Naive thymus-derived CD4-positive, alpha-beta T cell (primary cell): ENCODE measurements at places on chromosomes 2 and 18. TPM values are rescaled to one million over a fixed set of nuclear protein-coding genes. Genes with fewer than 3 reads are reported as not detected.

- peak; percentile 3 for DNase-seq
These were observed 5.3 kb downstream of the GLI2 start for GRCh38 chr2:120740765-120741524.

GRCh38 chr18:50231621-50232020 lies 34.7 kb downstream of the CFAP53 start:
- no peak for DNase-seq

DNA sequence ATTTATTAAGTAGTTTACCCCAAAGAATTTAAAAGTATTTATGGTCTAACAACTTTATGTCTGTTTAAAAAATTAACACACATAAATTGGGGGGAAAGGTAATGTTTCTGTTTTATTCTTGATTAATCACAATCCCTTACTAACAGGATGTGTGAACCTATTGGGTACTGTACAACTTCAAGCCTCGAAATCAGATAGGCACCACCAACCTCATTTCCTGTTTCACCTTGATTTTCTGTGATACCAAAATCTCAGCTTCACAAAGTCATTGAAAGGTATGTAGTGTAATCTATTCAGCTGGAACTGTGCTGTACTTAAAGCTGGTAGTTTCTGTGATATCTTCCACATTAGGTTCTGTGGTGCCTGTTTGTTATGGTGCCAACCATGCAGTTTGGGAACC lies 4.0 kb downstream of the RNMT start:
- DNase-seq = peak; percentile 21

- DNase-seq = no peak
These were observed 63.5 kb upstream of the TTN start for GRCh38 chr2:178870703-178871102.

GRCh38 chr2:23711979-23712755 lies 214.8 kb downstream of the ATAD2B start:
- DNase-seq = no peak

- no peak for DNase-seq
These were observed 216.3 kb downstream of the C1D start for GRCh38 chr2:67846370-67847070.

DNA sequence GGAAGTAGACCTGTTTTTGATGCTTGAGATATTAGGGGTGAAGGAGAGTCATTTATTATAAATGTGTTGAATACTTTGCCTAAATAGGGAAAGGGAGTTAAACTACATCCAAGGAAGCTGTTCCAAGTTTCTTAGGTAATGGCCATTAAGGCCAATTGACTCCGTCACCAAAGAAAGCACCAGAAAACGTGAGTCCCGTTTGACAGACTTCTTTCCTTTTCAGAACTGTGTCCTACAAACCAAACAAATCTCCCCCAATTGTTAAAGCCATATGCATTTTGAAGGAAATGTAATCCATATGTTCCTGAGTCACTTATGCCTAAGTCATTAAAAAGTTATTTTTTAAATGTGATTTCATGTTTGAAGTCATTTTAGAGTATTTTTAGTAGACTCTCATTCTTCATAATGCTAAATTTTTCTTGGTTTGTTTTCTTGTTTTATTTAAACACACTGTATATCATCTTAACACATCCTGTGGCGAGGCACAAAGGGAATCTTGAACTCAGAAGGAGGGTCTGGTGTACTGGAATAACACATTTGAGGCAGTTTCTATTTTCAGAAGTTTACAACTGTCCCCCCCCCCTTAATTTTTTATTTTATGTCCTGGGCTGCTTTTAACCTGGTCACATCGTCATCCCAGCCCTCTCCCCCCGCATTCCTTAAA lies 133.7 kb downstream of the RHBDD1 start:
- DNase-seq = no peak

DNA sequence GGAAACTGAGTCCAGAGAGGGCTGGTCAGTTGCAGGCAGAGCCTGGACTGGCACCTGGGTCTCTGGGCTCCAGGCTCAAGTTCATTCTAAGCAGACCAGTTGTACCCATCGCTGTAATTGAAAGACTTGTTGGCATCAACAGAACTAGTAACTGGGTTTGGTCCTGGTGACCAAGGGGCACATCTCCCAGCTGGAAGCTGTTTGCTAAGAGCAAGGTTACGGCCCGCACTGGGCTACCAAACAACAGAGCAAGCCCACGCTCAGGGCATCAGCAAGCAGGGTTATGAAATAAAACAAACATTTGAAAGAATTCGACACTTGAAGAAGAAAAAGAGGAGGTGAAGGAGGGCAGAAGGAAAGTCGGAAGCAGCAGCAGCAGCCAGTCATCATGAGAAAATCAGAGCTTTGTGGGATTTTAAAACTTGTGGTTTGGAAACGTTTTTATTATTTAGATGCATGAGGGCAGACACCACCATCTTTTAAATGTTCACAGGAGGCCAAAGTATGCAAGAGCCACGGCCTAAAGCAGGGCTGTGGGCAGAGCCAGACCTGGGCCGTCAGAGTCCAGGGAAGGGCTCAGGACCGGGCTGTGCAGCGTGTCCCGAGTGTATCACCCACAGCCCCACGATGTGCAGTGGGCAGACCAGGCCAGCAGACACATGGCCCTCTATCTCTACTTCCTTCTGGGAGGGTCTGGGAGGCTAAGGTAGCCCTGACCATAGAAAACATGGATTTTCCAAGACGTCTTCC lies 220.3 kb downstream of the BCL2 start:
- no peak for DNase-seq

DNA sequence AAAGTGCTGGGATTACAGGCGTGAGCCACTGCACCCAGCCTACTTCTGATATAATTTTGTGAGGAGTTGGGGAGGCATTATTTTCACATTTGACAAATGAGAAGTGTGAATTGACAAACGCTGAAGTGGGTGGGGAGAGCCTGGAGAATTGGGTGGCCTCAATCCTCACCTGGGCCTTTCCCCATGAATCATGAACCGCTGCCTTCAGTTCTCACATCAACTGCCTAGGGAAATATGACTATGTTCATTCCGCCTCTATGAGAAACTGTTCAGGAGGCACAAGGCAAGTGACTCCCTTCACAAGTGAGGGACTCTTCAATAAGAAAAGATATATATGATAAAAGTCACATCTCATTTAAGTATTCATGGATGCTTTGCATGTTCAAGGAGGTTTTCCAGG lies 96.6 kb upstream of the RND3 start:
- no peak for DNase-seq

GRCh38 chr2:231975001-231975400 lies 13.5 kb downstream of the DIS3L2 start:
- DNase-seq = no peak

DNA sequence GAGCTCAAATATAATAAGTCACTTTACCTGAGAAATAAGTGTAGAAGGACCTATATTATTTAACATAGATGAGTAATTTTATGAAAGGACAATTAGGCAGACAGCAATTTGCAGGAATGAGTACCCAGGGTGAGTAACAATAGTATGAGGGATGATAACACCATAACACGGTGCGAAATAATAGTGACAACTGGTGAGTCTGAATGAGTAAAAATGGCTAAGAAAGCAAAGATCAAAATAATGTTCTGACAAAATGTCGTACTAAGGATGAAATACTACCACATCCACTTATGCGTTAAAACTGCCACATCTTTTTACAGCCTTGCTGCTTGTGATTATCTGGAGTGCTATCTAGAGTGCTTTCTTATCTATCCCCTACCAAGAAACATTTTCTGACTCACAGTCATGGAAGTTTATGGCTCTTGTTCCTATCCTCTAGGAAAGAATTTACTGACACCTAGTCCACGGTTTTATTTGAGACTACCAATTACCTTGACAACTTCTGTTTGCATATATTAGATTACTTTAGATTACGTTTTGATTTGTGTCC lies 929.7 kb downstream of the LRP1B start:
- DNase-seq = no peak

DNA sequence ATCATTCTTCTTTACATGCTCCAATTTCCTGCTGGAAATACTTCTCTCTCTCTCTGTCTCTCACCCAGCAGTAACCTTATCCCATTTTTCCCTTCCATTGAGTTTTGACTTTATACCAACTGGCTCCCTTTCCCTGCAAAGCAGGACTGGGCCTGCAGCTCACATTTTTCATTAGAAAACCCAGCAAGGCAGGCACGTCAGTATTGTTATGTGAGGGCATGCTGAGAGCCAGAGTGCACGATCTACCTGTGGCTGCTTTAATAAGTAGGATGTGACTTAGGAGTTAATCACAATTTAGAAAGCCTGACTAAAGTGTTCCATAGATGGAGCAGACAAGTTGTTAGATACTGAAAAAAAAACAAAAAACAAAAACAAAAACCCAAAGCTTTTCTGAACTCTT lies 5.2 kb upstream of the NDUFV2 start:
- no peak for DNase-seq

DNA sequence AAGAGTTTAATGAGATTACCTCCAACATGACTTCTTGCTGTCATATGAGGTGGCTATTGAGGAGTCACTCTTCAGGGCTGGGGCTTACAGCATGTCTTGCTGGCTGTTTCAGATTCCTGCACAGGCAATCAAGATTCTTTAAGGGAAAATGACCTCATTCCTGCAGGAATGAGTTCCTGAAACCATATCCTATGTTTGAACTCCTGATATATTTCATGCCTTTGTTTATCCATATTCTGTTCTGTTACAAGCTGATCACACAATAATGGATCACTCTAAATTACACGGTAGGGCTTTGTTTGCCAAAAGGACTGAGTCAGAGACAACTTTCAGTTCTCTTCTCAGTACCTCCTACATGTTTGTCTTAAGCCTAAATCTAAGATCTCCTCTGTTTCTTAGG lies 879.8 kb upstream of the PIK3C3 start:
- no peak for DNase-seq

DNA sequence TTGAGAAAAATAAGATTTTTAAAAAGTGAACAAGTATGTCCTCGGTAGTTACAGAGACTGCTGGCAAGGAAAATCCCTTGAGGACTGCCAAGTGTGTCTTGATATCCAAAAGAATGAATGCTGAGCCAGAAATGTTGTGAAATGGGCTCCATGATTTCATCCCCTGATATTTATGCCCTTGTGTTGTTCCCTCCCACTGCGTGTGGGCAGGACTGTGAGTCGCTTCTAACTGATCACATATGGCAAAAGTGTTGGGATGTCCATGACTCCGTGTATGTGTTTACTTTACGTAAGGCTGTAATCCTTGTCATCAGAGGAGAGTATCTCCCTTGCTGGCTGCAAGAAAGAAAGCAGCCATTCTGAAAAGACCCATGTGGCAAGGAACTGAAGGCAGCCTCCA lies 285.1 kb downstream of the SS18 start:
- no peak for DNase-seq

DNA sequence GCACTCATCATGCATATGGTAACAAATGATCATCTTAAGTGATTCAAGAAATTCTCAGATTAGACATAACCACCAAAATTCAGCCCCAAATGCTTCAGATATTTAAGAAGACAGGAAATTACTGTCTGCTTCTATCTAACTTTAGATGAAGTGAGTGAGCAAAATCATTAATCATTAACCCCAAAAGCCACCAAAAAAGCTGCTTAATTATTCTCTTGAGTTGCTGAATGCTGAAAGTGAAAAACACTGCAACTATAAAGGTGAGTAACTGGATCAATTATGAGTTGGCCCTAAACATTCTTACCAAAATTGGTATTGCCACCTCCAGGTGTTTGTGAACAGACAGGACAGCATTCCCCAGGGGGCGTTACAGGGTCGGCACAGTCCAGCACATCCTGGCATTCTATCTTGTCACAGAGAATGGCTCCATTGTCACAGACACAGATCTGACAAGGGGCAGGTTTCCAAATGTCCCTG lies 69.6 kb downstream of the COL5A2 start:
- no peak for DNase-seq

DNA sequence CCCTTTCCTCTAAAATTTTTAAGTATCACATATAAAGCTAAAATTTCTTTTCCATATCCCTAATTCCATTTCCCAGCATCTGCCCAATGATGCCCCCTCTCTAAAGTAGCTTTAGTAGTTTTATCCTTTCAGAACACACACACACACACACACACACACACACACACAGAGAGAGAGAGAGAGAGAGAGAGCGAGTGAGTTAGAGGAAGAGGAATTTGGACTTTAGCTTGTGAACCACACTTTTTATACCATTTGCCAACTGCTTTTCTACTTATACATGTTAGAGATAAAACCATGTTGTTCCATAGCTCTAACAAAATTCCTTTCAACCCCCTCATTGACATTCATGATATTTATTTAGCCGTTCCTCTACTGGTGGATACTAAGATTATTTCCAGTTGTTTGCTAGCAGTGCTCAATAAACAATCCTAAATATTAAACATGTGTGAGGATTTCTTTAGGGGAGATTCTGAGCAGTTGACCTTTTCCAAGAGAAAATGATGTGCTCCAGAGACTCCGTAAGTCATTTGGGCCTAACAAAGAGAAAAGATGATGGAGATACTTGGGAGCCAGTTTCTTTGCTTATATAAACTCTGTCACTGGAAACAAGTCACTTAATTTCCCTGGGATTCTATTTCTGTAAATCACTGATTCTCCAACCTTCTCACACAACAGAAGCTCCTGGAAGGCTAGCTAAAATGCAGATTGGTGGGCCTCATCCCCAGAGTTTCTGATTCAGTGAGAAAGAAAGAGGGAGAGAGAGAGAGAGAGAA lies 229.7 kb upstream of the SP5 start:
- DNase-seq = no peak

The IL1RL2 gene
- 0.15 TPM for total RNA-seq

The ITSN2 gene
- total RNA-seq = 91.5 TPM

The KCNJ3 gene
- total RNA-seq = not detected

The CAPN14 gene
- 0.88 TPM for total RNA-seq

The CABLES1 gene
- total RNA-seq = not detected

The UGT1A10 gene
- total RNA-seq = not detected

The NTSR2 gene
- total RNA-seq = not detected

The PKP4 gene
- total RNA-seq = 29.1 TPM

The ADD2 gene
- 7.7 TPM for total RNA-seq
